Activated T-helper 1 cell treated with anti-CD3 and anti-CD28 coated beads, Interleukin-12 subunit alpha, Interleukin-12 subunit beta, Interleukin-2, Interleukin-4 antibody, amounts not matched to agents 30 ng/mL and 10 ng/mL and 1 ng/mL, durations not matched to agents 14 hours and 24 hours and 36 hours (primary cell): ENCODE measurements at places on chromosomes 2 and 18.

DNA sequence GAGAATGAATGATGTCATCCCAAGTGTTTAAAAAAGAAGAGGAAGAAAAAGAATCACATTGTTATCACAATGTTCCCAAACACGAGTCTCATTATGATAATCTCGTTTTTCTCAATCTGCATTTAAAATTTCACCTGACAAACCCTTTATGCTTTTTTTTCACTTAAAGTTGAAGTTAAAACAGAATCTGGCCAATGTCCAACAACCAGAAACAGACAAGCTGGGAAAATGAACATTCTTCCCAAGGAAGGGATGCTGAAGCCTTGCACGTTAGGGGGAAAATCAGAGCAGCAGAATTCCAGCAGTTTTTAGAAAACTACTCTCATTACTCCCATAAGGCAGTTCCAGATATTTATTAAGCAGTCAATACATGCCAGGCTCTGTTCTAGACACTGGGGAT lies 245.3 kb downstream of the TMEM182 start:
- DNase-seq: no peak

- DNase-seq: no peak
These were observed 32.3 kb upstream of the ASNSD1 start for GRCh38 chr2:189628817-189629530.

GRCh38 chr2:189402932-189403331 lies 38.3 kb upstream of the WDR75 start:
- DNase-seq: no peak

DNA sequence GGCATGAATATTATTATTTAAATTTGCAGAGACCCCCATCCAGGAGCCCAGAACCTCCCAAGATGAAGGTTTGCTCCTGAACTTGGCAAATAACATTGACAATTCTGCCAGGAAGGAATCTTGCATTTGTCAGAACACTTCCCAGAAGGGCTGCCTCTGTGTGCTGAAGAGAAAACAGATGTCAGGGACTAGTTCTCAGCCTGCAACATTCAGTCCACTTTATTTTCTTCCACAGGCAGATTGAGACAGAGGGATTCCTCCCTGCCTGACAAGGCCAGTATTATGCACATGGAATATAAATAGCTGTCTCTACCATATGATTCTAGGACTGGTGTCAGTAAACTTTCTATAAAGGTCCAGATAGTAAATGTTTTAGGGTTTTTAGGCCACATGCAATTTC lies 171.5 kb upstream of the SIX2 start:
- DNase-seq: no peak

GRCh38 chr2:160431441-160431840 lies 62.2 kb downstream of the RBMS1 start:
- no peak for DNase-seq

GRCh38 chr2:169562519-169562918 lies 11.1 kb downstream of the FASTKD1 start:
- no peak for DNase-seq

DNA sequence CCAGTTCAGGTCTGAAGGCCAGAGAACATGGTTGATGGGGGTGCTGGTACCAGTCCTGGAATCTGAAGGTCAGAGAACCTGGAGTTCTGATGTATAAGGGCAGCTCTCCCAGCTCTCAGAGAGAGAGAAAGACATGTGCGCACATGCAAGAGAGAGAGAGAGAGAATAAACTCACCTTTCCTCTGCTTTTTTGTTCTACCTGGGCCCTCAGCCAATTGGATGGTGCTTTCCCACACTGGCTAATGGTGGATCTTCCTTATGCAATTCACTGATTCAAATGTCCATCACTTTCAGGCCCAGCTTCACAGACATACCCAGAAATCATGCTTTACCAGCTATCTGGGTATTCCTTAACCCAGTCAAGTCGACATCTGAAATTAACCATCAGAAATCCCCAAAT lies 377.7 kb upstream of the MEX3C start:
- DNase-seq: no peak

DNA sequence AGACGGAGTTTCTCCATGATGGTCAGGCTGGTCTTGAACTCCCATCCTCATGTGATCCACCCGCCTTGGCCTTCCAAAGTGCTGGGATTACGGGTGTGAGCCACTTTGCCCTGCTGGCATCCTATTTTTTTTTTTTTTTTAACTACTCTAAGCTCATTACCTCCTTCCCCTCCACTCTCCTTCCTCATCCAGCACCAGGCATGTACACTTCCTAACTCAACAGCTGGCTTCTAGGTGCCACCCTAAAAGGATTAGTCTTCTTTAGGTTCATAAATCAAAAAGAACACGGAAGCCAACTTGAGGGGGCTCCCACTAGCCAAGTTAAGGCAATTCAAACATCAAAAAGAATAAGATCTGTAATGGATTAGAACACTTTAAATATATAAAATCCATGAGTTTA lies 70.6 kb upstream of the TEX51 start:
- no peak for DNase-seq

- DNase-seq: no peak
These were observed 230.2 kb downstream of the CELF4 start for GRCh38 chr18:37335409-37335736.

DNA sequence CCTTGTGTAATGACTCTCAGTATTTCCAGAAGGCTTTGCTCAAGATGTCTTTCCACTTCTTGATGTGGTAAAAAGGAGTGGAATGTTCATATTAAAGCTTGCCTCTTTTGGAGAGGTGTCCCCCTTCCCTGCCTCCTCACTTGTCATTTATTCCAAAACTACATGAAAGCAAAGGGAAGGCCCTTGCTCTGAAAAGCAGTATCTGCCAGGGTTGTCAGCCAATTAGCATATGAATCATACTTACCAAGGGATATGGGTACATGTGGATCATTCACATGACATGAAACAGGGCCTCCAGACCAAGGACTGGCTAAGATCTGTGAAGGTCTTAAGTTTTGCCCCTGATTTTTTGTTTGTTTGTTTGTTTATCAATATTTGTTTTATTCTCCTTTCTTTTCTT lies 31.3 kb downstream of the ANXA4 start:
- DNase-seq: no peak

DNA sequence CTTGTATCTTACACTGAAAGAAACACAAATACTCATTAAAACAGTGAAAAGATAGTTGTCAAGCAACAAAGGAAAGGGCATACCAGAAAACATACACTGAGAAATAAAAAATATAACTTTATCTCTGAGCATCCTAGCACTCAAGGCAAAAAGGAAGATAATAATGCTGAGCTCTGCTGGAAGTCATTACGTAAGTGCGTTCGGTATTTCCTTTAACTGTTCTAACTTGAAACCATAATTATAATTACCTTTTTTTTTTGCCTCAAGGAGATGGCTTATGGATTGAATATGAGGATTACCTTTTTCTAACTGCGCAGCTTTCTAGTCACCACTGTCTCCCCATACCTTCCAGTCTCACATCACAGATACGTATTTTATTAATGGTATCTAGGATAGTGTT lies 308.1 kb downstream of the GBX2 start:
- DNase-seq: no peak

DNA sequence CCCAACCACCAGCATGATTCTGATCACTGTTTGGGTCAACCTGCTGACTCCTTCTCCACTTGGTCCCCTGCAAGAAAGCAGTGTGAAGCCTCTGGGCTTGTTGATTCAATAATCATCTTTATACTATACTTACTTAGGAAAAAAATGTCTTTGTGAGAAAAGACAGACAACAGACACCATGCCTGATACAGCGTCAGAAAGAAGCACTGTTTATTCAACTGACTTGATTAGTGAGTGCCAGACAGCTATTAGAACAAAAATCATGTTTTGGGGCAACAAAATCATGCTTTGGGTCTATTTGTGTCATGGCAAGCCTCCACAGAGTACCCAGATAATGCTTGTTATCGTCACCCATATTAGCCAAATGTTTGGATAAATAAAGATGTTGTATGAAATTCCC lies 58.7 kb upstream of the ATL2 start:
- no peak for DNase-seq

- no peak for DNase-seq
These were observed 38.6 kb downstream of the SNED1 start for GRCh38 chr2:241036964-241037421.

- DNase-seq: no peak
These were observed 34.0 kb upstream of the TMEM178A start for GRCh38 chr2:39631718-39632117.

DNA sequence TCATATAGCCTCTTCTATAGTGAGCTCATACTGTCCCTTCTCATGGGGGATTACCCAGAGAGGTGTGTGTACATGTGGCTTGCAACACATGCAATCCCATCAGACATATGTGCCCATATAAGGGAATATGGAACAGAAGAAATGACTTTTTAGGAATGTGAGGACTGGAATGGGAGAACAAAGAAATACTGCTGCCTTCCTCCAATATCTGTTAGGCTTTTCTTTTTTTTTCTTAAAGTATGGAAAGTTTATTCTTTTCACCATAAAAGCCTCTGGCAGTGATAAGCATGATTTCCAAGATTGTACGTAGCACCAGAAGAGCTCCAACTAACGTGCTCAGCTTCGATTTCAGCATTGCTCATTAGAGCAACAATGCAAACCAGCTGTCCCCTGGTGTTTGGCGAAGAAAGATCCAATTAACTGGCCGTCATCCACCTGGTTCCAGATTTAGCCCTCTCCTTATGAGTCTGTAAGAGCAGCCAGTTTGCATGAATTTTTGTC lies 113.6 kb downstream of the ADCYAP1 start:
- no peak for DNase-seq

GRCh38 chr2:222859786-222860612 lies 837 bp upstream of the ACSL3 start:
- no peak for DNase-seq

DNA sequence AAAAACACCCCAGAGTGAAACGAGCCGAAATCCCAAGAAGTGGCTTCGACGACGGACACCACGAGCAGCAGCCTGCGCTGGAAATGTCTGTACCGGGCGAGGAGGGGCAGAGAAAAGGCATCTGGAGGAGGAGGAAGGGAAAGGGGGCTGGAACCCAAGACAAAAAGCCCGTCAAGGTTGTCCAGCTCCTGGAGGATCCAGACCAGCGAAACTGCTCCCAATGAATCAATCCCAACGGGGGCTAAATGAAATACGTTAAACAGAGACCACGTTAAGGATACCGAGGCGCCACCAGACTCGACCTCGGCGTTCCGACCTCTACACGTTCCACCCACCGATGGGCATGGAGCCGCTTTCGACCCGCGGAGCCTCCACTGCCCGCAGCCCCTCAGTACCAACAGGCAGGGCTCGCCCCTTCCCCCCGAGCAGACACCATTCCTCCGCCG lies 400 bp downstream of the CCDC88A start:
- DNase-seq: no peak

GRCh38 chr2:238777369-238778067 lies 70.4 kb upstream of the TWIST2 start:
- DNase-seq: no peak

- no peak for DNase-seq
These were observed 4.2 kb upstream of the GPC1 start for GRCh38 chr2:240431271-240431660.

DNA sequence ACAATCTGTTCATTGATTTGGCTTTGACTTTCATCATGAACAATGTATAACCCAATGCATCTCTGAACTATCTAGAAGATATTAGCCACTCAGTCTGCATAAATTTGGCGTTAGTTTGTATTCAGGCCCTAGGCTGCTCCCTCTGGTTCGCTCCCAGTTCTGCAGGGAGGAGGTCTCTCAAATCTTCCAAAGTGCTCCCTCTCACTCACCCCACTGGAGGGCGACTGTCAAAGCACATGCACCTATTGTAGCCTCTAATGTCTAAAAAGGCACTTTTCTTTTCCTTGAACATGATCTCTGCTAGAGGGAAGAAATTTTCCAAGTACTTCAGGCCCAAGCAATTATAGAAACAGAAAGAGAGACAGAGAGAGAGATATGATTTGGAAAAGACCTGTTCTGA lies 291.5 kb downstream of the TDRD15 start:
- no peak for DNase-seq

DNA sequence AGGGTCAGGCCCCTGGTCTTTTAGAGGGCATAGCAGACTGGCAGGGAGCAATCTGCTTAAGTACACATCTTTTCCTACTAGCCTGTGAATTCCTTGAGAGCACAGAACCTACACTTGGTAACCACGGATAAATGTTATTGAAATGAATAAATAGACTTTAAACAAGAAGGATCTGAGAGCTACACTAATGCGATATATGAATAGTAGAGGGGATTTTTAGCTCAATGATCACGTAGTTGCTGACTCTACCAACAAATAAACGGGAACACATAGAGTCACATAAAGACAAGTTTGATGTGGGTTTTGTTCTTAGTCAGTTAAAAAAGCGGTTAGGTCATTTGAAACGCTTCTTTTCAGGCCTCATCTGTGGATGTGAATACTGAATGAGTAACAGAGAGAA lies 290.3 kb upstream of the CCDC68 start:
- no peak for DNase-seq

- DNase-seq: no peak
These were observed 420.1 kb upstream of the ACVR2A start for GRCh38 chr2:147424766-147425165.

GRCh38 chr2:40666398-40666797 lies 214.5 kb upstream of the SLC8A1 start:
- no peak for DNase-seq

DNA sequence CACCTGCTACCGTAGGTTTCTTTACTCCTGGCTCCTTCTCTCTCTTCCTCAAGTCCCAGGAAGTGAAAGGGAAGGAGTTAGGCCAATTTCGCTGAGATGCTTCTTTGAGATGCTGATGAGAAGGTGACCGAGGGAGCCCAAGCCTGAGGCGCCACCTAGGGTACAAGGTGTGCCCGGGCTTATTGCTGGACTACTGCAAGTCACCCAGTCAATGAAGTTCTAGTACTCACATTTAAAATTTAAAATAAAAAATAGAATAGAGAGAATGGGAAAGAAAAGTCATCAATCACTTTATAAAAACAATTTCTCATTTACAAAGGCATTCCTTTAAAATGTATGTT lies 45.3 kb downstream of the ACAA2 start:
- DNase-seq: no peak

DNA sequence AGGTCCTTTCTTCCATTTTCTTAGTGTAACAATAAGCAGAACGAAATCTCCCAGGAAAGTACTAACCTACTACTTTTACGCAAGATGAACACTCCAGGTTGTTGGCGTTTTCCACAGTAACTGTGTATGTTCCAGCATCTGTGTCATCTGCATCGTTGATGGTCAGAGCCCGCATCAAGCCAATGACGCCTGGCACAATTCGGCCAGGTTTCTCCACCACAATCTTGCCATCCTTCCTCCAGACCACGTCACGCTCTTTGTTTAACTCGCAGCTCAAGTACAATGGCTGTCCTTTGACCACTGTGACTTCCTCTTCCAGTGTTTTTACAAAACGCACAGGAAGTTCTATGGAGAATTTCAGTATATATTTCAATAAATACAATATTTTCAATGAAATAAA lies 155.6 kb downstream of the PLEKHA3 start:
- no peak for DNase-seq

- no peak for DNase-seq
These were observed 112.2 kb upstream of the TPO start for GRCh38 chr2:1301056-1301455.

DNA sequence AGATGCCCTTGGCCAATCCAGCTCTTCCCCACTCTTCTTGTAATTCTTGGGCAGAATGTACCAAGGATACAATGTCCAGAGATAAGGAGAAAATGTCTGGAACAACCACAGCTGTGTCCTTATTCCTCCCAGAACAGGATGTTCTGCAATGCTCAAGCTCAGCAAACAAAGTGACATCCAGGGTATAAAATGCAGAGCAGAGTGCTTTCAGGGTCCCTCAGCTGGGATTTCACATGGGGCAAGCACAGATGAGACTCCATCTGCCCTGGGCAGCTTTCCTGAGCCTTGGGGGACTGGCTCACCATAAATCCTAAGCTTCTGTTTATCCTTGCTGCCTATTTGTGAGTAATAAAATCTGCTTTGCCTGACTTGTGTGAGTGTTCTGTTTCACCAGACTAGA lies 127.4 kb downstream of the VAPA start:
- DNase-seq: no peak
